ENCODE measurements at places on chromosomes 12 and 14.

GRCh38 chr12:30155001-30155730 is 371.4 kb upstream of the TMTC1 start:
- DNase-seq: no peak

- no peak for DNase-seq
Observed at GRCh38 chr12:121490401-121491281, 90.2 kb downstream of the KDM2B start.

- no peak for DNase-seq
Observed at GRCh38 chr14:21090194-21090939, 8.1 kb downstream of the ZNF219 start.

GRCh38 chr12:102896067-102896466 is 21.0 kb downstream of the PAH start:
- no peak for DNase-seq

DNA sequence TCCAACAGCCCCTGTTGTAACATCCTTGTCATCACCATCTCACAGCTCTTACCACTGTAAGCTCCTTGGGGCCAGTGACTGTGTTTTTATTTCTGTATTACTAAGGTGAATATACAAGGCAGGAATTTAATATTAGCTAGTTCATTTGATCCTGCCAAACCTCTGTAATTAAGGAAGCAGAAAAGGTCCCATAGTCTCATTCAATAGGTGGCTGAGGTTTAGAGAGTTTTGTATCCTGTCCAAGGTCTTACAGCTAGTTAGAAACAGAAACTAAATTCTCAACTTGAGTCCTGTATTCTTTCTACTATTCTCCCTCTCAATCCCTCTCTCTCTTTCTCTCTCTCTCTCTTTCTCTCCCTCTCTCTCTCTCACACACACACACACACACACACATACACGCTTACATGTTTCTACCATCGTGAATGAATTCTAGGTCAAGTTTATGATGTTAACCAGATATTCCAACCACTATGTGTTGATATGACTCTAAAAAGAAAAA is 543 bp upstream of the GLIPR1 start:
- no peak for DNase-seq

DNA sequence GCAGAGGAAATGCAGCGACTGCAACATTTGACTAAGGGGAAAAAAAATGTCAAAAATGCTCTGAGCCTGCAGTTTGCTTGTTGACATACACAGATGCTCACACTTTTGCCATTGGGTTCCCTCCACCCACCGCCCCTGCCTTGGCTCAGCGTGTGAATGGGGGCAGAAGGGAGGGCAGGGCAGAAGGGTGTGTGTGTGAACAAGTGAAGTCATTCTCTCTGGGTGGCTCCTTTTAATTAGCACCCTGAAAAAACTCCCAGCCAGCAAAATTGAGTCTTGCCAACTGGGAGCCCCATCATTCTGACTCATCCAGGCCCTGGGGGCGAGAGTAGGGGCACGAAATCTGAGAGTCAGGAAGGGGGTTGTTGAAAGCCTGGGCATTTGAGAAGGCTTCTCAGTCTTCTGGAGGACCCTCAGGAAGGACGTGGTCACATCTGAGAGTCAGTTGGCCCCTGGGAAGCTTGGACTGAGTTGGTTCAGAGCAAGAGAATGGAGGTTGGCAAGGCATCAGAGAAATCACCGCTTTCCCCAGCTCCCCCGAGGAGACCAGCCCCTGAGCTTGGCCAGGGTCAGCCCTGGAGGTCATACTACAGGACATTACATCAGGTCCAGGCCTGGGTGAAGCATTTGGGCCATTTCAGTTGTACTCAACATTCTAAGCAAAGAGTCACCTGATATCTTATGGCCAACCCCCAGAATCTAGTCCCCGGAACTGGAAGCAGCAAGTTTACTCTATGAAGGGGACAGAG is 22.7 kb upstream of the KRT78 start:
- peak; percentile 92 for DNase-seq

GRCh38 chr14:28254768-28255167 is 511.8 kb upstream of the FOXG1 start:
- no peak for DNase-seq

GRCh38 chr12:51774933-51775332 is 73.6 kb downstream of the FIGNL2 start:
- no peak for DNase-seq

DNA sequence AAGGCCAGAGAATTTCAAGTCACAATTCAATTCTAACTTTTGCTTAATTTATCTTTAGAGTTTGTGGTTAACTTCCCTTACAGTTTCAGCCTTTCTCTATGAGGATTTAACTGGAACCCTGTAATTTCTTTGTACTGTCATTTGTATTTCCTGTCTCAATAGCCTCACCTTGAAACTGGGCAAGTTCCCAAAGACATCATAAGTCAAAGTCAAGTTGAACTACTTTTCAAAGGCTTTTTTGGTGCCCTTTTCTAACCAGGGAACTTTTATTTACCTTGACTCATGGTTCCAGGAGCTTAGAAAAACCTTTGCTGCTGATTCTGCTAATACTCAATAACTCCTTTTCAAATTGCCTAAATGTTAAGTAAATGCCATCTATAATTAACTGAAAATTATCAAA is 200.8 kb upstream of the KRR1 start:
- no peak for DNase-seq

GRCh38 chr12:83954071-83954789 is 958.4 kb downstream of the SLC6A15 start:
- DNase-seq: no peak

DNA sequence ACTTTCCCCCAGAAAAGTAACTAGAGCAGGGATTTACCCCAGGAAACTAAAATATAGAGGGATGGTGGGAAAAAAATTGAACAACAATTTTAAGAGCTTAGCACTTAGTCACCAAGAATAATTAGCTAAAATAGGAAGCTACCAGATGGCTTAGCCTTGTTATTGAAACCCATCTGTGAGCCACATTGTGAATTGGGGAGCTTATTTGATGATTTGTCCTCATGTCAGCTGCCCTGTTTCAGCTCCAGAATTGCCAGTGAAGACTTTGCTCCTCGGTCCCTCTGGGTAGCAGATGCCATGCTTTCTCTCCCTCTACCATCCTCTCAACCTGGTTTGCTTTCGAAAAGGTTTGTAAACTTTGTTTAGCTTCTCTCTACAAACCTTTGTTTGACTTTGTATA is 67.7 kb upstream of the PTHLH start:
- DNase-seq: no peak

DNA sequence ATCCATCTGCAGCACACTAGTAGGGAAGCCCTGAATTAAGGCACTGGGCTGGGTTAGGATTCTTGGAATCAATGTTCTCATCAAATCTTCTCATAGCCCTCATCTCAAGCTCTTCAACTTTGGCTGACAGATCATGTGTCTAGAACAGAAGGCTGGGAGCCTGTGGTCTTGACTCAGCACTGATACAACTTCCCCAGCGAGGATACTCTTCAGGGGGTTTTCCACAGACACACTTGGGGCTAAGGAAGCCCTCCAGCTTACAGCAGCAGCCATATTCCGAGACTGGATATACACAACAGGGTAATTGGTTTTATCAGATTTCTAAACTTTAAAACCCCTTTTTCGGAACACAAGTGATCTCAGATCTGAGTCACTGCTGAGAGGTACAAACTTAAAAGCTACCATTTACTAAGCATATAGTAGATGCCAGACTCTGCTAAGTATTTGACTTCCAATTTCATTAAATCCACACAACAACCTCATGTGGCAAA is 3.5 kb downstream of the FMNL3 start:
- peak; percentile 44 for DNase-seq

GRCh38 chr12:94056419-94057158 is 91.8 kb upstream of the PLXNC1 start:
- no peak for DNase-seq

- no peak for DNase-seq
Observed at GRCh38 chr12:29067430-29067829, 81.6 kb upstream of the FAR2 start.

- DNase-seq: no peak
Observed at GRCh38 chr14:61051621-61052020, 70.6 kb downstream of the SLC38A6 start.

GRCh38 chr12:12965836-12966235 is 13.9 kb upstream of the GPRC5D start:
- no peak for DNase-seq

DNA sequence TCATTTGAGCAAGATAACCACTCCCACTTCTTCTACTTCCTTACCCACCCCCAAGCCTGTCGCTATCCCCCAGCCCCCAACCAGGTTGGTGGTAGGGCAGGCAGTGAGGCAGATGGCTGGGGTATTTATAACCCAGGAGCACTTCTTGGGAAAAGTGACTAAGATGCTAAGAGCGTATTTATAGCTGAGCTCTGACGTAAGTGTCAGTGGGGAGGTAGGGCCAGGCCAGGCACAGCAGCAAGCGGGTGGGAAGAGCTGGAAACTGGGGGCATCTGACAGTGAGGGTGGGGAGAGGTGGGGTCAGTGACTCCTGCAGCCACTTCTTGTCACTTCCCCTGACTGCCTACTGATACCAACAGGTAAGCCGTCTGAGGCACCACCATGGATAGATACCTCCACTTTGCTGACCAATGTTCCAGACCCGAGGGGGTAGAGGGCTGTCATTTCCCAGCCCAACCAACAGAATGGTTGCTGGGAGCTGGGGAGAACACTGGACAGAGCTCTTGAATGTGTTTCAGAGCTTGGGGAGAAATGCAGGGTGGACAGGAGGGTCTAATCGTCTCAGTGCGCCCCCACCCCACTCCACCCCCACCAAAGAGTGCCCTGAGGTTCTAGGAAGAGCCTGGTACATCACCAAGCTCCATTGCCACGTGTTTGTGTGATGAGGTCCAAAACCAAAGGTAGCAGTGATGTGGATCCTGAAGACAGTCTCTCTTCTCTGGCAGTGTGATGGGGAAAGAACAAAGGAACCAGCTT is 2.7 kb upstream of the INHBE start:
- peak; percentile 94 for DNase-seq

- no peak for DNase-seq
Observed at GRCh38 chr14:99174081-99174769, 97.8 kb downstream of the BCL11B start.

DNA sequence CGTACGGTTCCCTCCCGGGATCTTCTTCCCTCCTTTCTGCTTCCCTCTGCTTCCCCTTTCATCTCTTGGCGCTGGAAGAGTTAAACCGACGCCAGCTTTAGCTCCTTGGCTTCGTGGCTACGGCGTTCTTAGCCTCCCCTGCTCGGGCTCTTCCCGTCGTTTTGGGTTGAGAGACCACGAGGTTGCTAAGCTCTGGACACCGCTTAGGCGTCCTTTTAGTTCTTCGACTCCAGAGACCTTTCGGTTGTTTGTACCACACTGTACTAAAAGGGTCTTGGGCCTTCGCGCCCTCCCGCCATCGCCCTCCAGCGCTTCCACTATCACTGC is 545 bp downstream of the CPSF2 start:
- DNase-seq: peak; percentile 65

- peak; percentile 69 for DNase-seq
Observed at GRCh38 chr12:2284857-2285256, 232.1 kb downstream of the CACNA1C start.

- DNase-seq: no peak
Observed at GRCh38 chr12:98438656-98439230, 76.6 kb upstream of the TMPO start.

DNA sequence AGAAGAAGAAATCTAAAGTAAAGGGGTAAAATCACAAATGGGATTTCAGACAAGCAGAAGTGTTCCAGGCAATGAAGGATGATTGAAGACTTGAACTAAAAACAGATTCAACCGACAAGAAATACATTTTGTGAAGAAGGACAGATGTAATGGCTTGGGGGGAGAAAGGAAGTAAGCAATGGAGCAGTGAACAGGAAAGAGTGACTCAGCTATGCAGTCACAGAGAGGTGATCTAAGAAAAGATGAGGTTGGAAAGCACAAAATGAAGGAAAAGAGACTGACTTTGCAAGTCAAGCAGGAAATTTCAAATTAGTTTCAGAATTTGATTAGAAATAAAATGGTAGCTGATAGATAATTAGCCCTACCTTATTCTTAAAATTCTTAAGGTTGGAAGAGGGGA is 66.5 kb downstream of the PUS7L start:
- DNase-seq: peak; percentile 17

- peak; percentile 78 for DNase-seq
Observed at GRCh38 chr12:63779498-63780481, at the start of gene RXYLT1. RXYLT1 (plus strand) TSS chr12:63779909; CDS start chr12:63779961, 52 bp downstream.

DNA sequence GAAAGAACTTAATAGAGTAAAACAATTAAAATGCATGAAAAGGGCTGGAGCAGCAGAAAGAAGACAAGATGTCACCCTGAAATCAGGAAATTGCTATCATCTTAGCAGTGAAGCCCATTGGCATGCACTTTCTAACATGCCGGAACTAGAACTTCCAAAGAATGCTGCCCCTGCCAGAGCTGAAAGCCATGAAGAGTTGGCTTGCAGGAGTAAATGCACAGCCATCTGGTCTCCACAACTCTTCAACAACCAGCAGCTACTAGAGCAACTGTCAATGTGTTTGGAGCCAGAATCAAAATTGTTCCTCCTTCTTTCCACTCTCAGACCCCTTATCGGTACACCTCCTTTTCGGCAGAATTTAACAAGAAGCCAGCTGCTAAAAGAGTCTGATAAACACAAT is 414.1 kb downstream of the KCNH5 start:
- DNase-seq: no peak

GRCh38 chr14:96231526-96232130 is 24.4 kb upstream of the BDKRB1 start:
- DNase-seq: no peak

DNA sequence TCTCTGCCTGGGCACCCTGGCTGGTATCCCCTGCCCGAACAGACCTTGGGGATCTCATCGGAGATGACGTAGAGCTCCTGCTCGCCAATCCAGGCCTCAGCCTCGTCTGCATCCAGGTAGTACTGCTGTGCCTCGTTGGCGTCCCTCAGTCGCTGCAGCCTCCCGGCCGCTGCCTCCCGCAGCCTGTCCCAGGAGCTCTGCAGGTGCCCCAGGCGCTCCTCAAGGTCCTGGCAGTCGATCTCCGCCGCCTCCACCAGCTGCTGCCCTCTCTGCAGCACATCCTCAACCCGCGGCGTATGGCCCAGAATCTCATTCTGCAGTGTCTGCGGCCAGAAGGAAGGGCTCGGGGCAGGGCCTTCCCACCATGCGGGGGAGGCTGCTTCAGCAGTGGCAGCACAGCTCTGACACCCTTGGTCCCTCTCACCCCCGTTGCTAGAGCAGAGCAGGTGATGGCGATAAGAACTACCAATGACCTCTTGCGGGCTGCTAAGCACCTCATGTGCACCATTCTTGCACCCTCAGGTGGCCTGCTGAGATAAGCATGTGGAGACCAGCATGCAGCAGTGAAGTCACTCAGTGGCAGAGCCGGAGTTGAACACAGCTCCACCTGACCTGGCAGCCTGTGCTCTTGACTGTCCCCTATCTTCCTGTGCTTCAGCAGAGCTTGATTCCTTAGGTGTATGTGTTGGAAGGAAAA is 71.0 kb downstream of the PLEKHG3 start:
- no peak for DNase-seq

- peak; percentile 14 for DNase-seq
Observed at GRCh38 chr14:54549862-54550261, 17.1 kb upstream of the SAMD4A start.

DNA sequence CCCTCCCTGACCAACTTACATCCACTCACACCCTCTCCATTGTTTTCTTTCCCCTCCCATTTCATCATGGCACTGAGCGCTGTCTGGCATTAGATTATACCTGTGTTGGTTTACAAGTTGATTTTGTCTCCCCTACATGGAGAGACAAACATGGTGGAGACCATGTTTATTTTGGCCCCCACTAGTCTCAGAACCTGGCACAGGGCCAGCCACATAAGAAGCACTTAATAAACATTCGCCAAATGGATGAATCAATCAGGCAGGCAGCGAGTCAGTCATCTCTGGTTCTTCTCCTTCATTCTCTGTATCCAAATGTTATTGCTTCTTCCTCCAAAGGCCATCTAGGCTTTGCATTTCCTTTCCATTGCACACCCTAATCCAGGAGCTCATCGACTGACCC is 177.4 kb downstream of the DPF3 start:
- no peak for DNase-seq

- peak; percentile 98 for DNase-seq
Observed at GRCh38 chr12:69405566-69405865, 46.0 kb downstream of the YEATS4 start.

All from fibroblast of villous mesenchyme (primary cell).